ENCODE measurements at places on chromosomes 7 and 10. TPM values are rescaled to one million over a fixed set of nuclear protein-coding genes. Genes with fewer than 3 reads are reported as not detected.

The NEUROD6 gene
- total RNA-seq = not detected

The INMT gene
- not detected for total RNA-seq

The PTPN20 gene
- total RNA-seq = 21.1 TPM

The PTN gene
- total RNA-seq = not detected

The SFTPD gene
- not detected for total RNA-seq

The TRIM50 gene
- total RNA-seq = 0.47 TPM

The CALML5 gene
- not detected for total RNA-seq

The A1CF gene
- total RNA-seq = not detected

The ENKUR gene
- not detected for total RNA-seq

The EFCAB10 gene
- 3.6 TPM for total RNA-seq

The TOMM7 gene
- total RNA-seq = 408 TPM

The DCLRE1C gene
- 7.3 TPM for total RNA-seq

The ASAH2B gene
- 8.1 TPM for total RNA-seq

The OR2A1 gene
- total RNA-seq = not detected

The GOLGA7B gene
- 0.02 TPM for total RNA-seq

The SYCE1 gene
- not detected for total RNA-seq

The PAX4 gene
- not detected for total RNA-seq

The ORC5 gene
- 35.1 TPM for total RNA-seq

The CXCL12 gene
- not detected for total RNA-seq

The PLAC9 gene
- total RNA-seq = not detected

The AGFG2 gene
- 4.1 TPM for total RNA-seq

The HOXA3 gene
- total RNA-seq = 5.8 TPM

The GPNMB gene
- 2.7 TPM for total RNA-seq

The ITIH5 gene
- total RNA-seq = not detected

The AGBL3 gene
- 2.6 TPM for total RNA-seq
